ENCODE measurements at places on chromosomes 3 and 15.

DNA sequence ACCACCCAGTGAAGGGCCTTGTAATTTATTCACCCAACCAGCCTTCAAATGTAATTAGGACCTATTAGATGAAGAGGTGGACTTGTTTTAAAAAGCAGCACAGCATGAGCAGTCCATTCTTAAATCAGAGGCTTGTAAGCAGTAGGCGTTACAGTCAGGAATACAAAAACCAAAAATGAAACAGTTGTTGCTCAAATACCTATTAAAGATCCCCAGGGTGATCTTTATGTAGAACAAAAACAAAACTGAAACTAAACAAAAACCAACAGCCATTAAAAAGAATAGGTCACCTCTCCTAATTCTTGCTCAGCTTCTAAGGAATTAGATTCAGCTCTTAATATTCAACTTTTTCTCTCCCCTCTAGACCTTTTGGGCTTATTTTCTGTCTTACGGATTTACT lies 104.9 kb upstream of the ST8SIA2 start:
- DNase-seq, result no peak

DNA sequence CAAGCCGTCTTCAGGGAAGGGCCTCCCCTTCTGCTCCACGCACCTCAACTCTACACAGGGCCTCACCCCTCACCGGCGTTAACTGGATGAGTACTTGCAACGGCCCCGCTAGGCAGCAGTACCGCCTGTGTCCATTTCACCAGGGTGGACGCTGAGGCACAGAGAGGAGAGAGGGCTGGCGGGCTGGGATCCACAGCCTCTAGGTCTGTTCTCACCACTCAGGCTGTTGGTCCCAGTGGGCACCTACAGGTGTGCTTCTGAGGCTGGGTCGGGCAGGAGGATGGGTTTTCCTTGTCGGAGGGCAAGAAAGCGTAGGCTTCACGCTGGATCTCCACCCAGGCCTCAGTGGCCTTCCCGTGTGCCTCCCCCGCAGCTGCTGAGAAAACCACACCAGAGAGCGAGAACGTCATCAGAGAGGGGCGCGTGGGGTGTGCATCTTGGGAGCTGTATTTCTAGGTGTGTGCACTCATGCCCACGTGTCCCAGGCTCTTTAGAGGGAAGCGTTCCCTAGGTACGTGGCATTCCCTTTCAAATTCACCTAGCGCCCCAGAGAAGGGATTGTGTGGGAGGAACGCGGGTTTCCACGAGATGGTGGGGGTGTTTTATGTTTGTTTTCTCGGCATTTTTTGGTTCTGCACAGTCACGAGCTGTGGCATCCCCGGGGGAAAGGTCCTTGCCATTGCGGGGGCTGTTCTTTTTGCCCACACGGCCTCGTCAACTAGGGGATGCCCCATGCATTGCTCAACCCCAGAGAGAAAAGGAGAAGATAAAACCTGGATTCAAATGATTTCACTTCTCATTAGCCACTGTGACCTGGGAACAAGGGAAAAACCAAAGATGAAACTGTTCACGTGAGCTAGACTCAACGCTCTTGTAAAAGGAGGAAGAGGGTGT lies 67.7 kb downstream of the MGLL start:
- DNase-seq, result no peak

DNA sequence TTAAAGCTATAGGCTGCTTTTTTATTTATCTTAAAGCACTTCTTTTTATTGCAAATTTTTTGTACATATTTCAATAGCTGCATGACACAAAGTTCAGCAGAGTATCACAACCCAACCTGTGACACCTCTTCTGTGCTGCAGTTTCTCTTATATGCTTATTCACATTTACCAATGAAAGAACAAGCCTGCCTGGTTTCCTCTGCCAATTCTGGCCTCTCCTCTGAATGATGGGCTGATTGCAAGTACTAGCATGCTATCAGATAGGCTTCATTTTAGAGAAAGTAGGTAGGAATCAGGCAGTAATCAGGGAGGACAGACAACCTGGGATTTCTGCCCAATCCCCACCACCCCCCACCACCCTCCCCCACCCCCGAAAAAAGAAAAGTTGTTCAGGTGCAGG lies 26.6 kb downstream of the ACKR4 start:
- no peak for DNase-seq

DNA sequence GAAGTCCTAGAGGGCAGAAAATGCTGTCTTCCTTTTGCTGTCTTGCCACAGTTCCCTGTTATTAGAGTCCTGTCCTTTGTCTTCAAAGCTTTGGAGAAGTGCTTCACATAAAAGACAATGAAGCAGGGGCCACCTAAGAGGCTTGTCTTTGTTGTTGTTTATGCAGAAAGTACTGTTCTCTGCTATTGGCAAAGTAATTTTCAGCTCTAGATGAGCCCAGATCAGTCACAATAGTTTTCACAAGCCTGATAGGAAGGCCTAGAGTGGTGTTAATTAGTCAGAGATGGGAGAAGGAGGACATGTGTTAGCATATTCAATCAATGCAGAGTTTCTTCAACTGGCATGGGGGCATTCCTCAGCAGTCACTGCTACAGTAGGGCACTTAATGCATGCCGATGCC lies 300.0 kb downstream of the PTPRG start:
- DNase-seq, result no peak

DNA sequence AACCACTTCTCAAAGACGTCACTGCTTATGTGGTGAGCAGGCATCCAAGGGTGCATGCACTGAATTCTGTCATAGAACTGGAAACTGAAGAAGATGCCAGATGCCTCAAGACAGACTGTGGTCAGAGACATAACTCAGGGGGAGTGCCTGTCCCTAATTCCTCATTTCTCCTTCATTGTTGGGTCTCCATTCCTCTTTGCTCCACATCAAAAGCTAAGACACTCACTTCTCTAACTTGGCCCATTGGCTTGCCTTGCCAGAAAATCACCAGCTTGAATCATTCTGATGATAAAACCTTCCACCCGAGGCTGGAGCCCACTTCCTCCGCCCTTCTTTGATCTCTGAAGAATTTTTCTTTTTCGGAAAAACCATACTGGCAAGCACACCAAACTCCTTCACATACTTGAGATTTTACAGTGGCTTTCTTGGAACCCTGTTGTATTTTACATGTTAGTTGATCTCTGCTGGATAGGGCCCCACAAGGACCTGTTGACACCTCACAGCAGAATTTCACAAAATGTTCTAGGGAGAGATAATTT lies 69.9 kb downstream of the COL8A1 start:
- DNase-seq, result no peak

DNA sequence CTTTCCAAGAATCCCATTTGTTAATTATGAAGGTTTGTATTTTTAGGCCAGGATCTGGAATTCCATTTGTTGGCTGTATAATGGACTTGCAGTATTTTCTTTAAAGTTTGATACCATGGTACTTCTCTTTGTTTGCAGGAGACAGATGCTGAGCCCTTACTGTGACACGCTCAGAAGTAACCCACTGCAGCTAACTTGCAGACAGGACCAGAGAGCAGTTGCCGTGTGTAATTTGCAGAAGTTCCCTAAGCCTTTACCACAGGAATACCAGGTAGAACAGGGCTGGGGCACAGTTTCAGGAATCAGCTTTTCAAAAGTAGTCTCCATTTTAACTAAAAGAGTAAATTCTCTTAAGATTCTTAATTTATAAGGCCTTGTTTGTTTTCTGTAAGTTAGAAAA lies 59.1 kb downstream of the LMLN start:
- no peak for DNase-seq

DNA sequence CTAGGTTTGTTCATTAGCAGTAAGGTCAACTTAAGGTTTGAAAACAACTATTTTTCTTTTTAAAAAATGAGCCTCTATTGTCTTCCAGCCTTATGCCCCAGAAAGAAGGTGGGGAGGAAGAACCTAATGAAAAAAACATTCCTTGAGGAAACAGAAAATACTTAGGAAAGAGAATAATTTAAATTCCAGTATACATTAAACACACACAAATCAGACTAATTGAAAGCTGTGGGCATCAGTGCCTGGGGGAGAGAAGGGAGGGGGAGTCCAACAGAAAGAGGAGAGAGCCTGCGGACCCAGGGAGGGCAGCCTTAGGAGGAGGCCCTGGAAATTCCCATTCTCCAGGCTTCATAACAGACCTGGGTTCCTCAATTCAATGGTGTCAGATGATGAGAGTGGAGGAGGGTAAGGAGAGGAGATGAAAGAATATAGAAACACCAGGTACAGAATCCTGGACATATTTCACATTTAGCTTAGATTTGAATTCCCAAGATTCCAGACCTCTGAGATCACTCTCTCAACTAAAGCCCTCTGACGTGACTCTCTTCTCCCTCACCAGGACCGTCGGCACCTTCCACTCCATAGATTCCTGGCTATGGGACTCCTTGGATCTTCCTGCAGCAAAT lies 320.5 kb upstream of the UMPS start:
- DNase-seq, result no peak

Data from hematopoietic multipotent progenitor cell treated with erythropoietin and hydrocortisone succinate and interleukin-3 and kit ligand, for 6 days (in vitro differentiated cells).